ENCODE measurements at places on chromosomes 5 and 9.

DNA sequence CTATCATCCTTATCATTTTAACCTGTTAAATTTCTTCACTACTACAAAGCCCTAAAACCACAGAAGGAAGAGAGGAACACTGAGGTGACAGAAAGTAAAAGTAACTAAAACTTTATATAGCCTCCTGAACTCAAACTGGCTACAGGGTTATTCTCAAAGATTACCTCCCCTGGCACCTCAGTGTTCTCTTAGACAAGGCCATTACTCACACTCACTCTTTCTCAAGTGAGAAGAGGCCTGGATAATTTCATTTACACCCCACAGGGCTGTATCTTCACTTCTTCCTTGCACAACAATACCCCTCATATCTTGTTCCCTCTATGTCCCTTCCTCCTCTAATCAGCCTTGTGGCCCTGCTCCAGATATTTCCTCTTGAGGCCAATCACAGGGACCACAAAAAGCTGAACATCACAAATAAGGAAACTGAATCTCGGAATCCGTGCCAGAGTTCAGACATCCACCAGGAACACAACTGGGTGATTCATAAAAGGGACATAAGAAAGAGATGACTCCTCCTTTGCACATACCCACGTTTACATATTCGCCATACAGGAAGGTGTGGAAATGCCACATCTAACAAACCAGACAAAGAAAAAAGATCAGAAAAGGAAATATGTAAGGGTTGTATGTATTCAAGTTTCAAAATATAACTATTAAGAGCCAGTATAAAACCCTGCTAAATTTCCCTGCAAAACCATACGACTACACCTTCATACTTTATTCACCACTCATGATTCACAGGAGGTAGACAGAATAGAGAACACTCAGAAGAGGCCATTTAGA is 1.7 kb upstream of the KLHL3 start:
- no peak for DNase-seq

DNA sequence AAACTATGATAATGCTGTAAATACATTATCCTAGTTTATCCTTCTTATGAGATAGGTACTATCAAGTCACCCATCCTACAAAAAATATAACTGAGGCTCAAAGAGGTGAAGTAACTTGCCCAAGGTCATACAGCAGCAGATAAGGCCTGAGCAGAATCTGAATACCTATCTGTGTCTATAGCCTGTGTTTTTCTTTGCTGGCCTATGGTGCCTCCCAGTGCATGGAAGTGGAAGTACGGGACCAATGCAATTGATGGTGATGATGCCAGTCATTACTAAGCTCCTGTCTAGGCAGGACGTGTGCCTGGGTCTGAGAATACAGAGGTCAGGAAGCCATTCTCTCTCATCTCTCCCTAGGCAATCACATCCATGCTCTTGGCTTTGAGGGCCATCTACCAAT is 67.8 kb downstream of the FAT2 start:
- no peak for DNase-seq

DNA sequence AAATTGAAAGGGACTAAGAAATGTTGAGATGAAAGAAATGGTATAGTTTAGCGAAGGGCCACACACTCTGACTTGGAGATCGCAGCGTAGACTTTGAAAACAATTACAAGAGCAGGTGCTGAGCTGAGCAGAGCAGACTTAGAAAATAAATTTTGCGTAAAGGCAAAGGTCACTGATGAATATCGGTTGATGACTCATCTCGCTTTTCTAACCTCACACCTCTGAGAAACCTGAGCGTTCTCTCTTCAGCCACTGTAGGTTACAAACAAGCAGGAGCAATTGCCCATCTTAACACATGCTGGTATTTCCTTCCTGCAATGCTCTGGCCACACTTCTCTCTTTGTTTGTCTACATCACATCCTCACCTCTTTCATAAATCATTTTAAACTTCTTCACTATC is 190.6 kb upstream of the C9orf72 start:
- no peak for DNase-seq

- DNase-seq: no peak
These were observed 292.9 kb downstream of the NSG2 start for GRCh38 chr5:174338185-174339010.

GRCh38 chr9:35232867-35233544 is 71.2 kb downstream of the UNC13B start:
- no peak for DNase-seq

DNA sequence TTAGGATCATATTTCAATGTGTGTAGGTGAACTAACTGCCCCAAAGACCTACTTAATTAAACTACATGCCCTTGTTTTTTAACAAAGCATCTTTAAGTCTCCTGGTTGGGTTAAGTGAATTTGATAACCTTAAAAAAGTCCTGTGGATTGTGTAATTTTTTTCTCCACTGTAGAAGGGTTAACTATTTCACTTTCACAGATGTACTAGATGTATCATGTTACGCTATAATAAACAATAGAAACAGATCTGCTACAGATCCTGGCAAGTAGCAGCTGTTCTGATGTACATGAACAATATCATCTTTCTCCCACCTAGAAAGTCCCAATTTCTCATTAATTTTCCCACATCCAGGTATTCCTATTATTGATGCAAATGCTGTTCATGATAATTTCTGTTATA is 18.9 kb downstream of the KIF24 start:
- DNase-seq: no peak

DNA sequence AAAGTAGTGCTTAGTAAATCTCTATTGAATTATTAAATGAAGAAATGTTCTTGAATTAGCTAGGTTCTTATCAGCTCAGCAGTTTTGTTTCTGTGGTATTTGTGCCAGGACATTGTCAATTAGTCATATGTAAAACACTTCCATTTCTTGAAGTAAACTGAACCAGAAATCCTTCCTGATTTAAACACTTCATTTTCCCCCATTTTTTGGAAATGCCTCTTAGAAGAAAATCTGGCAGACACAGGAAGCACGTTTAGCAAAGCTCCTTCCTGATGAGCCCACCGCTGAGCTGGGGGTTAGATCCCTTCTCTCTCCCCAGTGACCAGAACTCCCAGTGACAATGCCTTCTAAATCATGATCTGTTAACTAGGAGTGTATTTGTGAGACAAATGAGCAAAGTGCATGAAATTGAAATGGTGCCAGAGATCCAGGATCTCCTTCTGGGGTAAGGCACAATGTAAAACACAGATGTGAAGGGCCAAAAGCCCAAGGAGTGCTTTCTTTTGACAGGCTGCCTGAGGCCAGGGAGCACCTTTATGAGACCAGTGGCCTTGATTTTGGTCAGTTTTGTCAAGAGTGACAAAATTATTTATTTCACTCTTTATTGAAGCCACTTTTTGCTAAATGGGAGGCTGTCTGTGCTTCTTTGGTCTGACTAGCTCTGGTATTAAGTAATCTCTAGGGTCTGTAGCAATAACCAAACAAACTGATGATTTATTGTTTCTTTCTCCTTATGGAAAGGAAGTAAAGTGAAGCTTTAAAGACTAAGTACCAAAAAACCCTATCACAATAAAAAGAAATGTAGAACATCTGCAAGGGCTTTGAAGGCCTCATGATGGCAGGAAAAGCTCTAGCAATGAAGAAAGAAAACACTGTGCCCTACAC is 25.5 kb upstream of the RUSC2 start:
- no peak for DNase-seq

- peak; percentile 89 for DNase-seq
These were observed 89.2 kb downstream of the SEMA4D start for GRCh38 chr9:89408628-89409101.

GRCh38 chr9:88775037-88775471 is 216.2 kb upstream of the S1PR3 start:
- DNase-seq: no peak

DNA sequence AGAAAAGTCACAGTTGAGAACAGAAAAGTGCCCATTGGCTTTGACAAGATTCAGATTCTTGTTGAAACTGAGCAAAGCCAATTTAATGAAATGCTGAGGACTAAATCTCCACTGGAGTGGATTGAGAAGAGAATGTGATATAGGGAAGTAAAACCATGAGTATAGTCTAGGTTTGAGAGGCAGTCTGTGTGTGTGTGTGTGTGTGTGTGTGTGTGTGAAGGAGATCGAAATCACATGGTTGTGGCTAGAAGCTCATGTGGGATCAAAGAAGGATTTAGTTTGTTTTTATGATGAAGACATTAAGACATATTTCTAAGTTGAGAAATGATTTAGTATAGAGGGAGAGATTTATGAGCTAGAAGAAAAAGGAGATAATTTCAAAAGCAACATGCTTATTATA is 275.7 kb upstream of the DAB2 start:
- DNase-seq: no peak

DNA sequence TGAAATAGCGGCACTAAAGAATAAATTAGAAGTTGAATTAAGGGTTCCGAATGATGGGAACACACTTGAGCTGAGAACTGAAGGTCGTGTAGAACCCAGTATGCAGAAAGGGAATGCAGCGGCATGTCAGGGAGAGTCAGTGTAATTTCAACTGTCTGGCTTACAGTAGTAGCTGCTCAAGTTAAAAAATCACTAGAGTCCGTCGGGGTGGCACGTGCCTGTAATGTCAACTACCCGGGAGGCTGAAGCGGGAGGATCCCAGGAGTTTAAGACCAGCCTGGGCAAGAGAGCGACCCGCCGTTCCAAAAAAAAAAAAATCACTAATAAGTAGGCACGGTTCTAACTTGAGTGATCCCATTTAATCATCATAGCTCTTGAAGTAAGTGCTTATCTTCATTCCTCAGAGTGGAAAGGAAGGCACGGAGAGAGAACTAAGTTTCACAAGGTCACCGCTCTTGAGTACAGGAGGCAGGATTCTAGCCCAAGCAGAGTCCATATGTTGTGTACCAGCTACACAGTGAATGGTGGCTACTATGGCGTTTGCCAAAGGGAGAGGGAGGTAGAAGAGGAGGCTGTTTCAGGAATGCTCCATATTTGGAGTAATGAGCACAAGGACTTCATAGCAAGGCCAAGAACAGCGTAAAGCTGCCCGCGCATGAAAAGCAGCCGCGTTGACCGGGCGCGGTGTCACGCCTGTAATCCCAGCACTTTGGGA is 831 bp downstream of the RMRP start:
- no peak for DNase-seq

DNA sequence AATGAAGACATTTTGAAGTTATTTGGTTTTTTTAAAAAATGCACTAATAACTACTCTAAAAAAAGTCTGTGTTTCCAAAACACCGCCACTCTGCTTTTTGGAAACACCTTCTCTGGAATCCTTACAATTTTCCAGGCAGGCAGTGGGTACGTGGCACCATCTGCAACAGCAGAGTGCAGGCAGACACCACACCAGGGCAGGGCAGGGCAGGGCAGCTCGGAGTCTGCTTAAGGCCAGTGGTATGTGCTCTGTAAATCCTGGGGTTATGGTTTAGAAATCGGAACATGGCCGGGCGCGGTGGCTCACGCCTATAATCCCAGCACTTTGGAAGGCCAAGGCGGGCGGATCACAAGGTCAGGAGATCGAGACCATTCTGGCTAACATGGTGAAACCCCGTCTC is 97.6 kb downstream of the TLE1 start:
- DNase-seq: no peak

DNA sequence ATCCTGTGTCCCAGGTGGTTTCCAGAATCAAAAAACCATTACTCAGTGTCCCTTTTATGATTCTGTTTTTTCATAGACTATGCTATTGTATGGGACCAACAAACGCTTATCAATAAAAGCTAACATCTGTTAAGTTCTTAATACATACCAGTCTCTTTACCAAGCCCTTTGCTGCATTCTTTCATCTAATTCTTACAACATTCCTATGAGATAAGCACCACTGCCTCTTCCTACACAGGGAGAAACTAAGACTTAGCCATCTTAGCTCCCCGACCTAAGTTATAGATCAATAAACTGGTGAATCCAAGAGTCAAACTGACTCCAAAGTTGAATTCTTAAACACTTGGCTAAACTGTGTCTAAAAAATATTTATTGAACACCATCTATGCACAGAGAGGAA is 26.6 kb downstream of the DRD1 start:
- no peak for DNase-seq

- DNase-seq: no peak
These were observed 26.7 kb upstream of the FCN2 start for GRCh38 chr9:134853893-134854292.

- no peak for DNase-seq
These were observed 1.2 kb downstream of the FOXB2 start for GRCh38 chr9:77020413-77021290.

DNA sequence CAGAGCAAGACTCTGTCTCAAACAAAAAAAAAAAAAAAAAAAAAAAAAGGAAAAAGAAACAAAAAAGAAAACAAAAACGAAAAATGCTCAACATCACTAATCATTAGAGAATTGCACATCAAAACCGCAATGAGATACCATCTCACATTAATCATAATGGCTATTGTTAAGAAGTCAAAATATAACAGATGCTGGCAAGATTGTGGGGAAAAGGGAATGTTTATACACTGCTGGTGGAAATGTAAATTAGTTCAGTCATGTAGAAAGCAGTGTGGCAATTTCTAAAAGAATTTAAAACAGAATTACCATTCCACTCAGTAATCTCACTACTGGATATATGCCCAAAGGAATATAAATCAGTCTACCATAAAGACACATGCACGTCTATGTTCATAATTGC is 50.4 kb upstream of the PRR16 start:
- DNase-seq: no peak

DNA sequence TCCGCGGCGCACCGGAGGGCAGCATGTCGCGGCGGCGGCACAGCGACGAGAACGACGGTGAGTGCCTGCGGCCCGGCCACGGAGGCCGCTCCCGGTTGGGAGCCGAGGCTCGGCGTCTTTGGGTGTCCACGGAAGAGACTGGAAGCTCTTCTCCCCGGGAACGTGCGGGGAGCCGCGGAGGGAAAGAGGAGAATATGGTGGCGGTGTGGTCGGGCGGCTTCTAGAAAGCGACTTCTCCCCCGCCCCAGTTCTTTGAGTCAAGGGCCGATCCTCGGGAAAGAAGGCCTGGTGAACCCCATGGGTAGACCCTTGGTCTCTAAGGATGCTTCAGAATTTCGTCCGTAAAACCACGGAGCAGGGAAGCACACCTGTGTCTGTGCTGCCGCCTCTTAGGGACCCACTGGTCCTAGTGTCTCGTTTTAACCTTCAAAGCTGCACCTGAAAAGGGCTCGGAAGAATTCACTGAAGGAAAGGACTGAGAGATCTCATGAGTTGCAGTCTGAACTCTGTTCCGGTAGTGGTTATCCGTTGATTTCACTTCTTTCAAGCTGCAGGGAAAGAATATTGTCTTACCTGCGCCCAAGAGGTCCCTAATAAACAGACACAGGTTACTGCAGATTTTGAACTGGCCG is 354 bp downstream of the NCBP1 start:
- no peak for DNase-seq

- no peak for DNase-seq
These were observed 168.1 kb downstream of the ROR2 start for GRCh38 chr9:91781906-91782305.

- DNase-seq: no peak
These were observed 152.9 kb upstream of the SLC28A3 start for GRCh38 chr9:84493284-84493947.

- DNase-seq: no peak
These were observed 72.0 kb downstream of the SEMA4D start for GRCh38 chr9:89425921-89426383.

DNA sequence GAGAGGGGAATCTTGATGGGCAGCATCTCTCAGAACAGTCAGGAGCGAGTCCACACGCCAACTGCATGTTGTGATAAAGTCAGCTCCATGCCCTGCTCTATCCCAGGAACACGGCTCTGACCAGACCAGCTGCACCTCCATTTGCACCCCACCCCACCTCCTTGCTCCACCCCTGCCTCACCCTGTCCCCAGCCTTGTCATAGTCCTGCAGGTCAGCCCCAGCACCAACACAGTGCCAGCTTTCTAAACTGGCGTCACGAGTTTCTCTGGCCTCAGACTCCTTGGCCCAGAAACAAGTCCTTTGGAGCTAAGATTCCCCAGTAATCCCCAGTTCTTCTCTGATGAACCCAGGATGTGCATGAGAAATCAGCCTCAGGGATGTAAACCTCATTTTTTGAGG is 23.5 kb downstream of the GGTA1 start:
- no peak for DNase-seq
